ENCODE measurements at places on chromosomes 3 and 15.

- DNase-seq: peak; percentile 99
These were observed 1.0 kb upstream of the ZNF620 start for GRCh38 chr3:40504636-40505430.

DNA sequence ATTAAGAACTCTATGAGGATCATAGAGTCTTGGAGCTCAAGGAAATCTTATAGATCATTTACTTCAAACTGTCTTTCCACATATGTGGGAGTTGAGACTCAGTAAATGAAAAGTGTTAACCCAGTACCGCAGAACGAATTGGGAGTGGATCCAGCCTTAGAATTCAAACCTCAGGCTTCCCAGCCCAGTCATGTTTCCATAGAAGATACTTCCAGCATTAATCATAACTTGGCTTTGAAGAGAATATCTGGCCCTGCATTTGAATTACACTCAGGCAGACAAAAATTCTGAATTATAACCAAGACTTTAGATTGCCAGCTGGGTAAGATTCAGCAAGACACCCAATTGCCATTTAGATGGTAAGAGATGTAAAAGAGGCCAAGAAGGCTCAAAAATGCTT lies 972.0 kb downstream of the TUSC7 start:
- DNase-seq: no peak

GRCh38 chr3:111319598-111319997 lies 222.4 kb upstream of the CD96 start:
- no peak for DNase-seq

DNA sequence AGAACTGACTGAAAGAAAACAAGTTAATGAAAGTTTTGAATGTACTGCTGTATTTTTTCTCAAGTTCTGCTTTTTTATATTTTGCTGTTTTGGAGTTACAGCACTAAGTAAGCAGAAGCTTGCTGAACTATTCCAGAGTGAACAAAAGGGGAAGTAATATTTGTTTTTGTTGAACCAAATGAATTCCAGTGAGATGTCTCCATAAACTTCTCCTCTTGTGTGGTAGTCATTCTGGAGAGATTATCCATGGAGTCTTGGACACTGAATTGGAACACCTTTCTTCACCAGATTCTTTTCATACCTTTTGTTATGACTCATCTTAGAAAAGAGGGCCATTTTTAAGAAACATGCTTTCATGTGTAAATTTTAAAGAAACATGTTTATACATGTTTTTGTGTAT lies 8.8 kb downstream of the ANKUB1 start:
- peak; percentile 59 for DNase-seq

GRCh38 chr3:176513604-176514003 lies 683.7 kb downstream of the TBL1XR1 start:
- no peak for DNase-seq

GRCh38 chr15:57255751-57256341 lies 120.5 kb upstream of the CGNL1 start:
- no peak for DNase-seq

DNA sequence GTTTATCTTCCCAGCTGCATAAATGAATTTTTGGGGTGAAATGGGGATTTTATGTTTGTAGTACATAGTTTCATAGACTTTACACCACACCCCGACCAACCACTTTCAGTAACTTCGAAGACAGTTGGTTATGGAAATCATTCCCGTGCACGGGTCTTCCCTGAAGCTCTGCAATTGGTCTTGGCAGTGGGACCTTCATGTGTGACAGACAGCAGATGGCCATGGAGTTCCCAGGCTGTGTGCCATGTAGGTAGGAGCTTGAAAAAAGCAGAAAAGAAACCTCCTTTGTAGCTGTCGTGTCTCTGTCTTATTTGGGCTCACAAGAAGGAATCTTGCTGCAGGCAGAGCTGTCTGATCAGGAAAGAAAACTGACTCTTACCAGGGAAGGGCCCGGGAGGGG lies 25.9 kb downstream of the EXOG start:
- no peak for DNase-seq

DNA sequence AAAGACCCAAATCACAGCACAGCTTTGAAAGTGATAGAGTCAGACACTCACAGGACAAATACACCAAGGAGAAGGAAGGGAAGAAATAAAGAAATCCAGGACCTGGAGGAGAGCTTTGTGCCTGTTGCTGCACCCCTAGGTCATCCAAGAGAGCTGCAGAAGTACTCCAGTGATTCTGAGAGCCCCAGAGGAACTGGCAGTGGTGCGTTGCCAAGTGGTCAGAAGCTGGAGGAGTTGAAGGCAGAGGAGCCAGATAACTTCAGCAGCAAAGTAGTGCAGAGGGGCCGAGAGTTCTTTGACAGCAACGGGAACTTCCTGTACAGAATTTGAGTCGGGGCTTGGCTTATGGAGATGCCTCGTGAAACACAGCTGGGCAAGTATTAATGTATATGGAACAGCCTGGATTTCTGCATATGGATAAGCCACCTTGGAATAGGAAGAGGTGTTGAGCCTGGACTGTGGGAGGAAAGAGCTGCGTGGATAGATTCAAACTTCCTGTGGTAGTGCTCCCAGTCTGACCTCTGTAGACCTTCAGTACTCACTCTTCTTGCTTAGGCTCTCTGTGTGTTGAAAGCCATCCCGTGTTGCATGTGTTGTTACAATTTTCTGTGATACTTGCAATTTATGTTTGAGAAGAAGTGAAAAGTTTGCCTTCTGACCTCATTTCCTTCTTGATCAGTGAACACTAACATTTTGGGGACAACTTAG lies 6.1 kb downstream of the NGRN start:
- no peak for DNase-seq

DNA sequence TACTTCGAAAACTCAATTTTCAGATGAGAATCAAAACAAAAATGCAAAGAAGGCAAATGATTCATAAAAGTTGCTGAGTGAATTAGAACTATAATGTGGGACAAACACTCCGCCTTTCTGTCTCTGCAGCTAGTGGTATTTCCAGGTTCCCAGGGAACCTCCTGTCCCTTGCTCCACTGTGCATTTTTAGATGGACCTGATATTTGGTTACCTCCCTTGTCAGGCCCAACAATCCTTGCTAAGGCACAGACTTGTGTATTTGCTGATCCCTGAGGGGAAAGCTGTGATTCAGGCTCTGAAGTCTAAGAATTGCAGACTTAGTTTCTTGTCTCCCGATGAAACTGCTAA lies 162.7 kb downstream of the LPP start:
- no peak for DNase-seq

- DNase-seq: no peak
These were observed 11.8 kb upstream of the MYO1E start for GRCh38 chr15:59384507-59384906.

DNA sequence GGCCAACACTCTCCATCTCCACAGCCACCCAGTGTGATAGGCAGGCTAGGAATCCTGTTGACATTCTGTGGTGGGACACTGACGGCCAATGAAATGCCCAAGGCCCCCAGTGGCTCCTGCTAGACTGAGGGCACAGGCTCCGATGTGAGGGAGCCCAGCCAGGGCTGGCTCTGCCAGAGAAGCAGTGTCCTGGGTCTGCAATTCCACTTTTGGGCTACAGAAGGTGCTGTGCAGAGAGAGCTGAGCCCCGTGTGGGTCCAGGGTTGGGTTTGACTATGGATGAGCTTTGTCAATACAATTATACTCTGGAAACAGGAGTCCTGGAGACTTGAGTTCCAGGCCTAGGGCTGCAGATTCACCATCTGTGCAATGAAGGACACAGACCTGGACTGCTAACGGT lies 55.7 kb upstream of the TMEM115 start:
- no peak for DNase-seq

GRCh38 chr3:96017556-96017955 lies 796.8 kb upstream of the EPHA6 start:
- DNase-seq: no peak

DNA sequence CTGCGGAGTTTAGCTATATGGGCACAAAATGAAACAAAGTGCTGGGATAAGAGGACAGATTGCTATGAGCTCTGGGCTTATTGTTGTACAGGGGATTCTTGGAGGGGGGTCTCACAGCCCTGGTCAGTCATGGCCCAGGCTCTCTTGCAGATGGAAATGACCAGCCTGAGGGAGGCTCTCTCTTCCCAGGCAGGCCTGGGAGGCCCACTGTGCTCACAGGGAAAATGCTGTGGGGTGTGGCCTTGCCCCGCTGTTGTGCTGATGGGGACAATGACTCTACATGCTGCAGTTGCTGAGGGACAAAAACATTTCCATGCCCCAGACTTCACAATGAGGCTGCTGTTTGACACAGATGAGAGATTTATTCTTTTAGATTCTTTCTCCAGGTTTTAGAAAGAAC lies 202.2 kb downstream of the KLF13 start:
- no peak for DNase-seq

DNA sequence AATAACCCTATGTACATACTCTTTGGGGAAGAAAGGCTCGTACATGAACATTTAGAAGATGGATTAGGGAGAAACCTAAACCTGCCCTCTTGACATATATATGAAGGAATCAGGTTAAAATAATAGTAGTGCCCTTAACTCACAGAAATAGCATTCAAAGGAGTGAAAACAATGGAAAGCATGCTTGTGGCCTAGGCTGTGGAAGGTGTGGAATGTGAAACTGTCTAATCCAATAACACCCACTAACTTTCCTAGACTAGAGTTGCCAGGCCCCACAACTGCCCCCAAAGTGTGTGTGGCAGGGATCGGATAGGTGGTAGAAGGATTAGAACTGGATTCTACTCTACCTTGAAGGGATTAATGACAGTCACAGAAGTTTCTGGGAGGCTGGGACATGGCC lies 317.4 kb upstream of the LRRFIP2 start:
- no peak for DNase-seq

- DNase-seq: no peak
These were observed 12.0 kb upstream of the SHC4 start for GRCh38 chr15:48975472-48976419.

- DNase-seq: no peak
These were observed 42.1 kb upstream of the TSPAN3 start for GRCh38 chr15:77112838-77113504.

DNA sequence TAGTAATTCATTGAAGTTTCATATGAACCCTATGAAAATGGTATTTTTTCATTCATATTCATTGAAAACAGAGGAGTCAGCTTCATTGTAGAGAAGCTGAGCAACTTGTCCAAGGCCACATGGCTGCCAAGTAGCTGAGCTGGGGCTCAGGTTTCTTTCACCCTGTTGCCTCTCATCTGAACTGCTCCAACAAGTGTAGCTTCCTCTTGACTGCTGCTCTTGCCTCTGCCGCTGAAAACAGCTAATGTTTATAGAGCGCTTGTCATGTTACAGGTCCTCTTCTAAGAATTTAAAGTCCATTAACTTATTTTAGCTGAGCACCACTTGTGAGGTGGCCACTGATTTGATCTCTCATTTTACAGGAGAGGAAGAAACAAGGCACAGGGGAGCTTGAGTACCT lies 81.1 kb downstream of the PDCD6IP start:
- DNase-seq: no peak

- no peak for DNase-seq
These were observed 192.8 kb upstream of the TBC1D5 start for GRCh38 chr3:17935222-17935621.

DNA sequence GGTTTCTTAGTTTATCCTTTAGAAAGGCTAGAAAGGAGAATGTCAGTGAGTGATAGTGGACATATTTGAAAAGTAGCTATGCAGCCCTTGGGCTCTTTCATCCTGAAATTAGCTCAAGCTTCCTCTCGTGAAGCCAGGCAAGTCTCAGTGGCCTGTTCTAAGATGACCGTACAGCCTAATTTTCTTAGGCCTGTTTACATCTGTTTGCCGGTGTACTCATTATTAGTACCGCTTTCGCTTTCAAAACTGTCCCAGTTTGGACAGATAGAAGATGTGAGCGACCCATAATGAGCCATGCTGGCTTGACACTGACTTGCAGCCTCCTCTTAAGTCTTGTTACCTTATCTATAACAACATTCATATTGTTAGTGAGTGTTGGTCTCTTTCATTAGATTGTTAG lies 5.7 kb upstream of the ARL14 start:
- no peak for DNase-seq

DNA sequence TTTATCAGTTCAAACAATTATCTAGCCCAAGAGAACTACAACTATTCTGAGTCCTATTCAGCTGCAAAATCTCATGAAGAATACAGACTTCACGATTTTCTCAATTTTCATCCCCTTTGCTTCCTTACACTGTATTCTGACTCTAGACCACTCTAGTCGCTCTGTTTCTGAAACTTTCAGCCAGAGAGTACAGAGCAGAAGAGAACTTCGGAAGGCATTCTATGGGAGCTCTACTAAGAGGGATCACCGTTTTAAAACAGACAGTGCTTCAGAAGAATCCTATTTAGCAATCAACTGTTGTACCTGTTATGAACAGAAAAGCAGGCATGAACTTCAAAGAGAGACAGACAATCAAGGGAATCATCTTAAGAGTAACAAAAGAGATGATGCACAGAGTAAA lies 419.4 kb downstream of the SHQ1 start:
- DNase-seq: no peak

- DNase-seq: no peak
These were observed 86.4 kb upstream of the RORA start for GRCh38 chr15:61315471-61315870.

- no peak for DNase-seq
These were observed 13.9 kb downstream of the MAPKAPK3 start for GRCh38 chr3:50630877-50631276.

- no peak for DNase-seq
These were observed 92.1 kb upstream of the TSPAN3 start for GRCh38 chr15:77162872-77163633.

GRCh38 chr3:30604558-30604957 lies 1.8 kb upstream of the TGFBR2 start:
- DNase-seq: no peak

DNA sequence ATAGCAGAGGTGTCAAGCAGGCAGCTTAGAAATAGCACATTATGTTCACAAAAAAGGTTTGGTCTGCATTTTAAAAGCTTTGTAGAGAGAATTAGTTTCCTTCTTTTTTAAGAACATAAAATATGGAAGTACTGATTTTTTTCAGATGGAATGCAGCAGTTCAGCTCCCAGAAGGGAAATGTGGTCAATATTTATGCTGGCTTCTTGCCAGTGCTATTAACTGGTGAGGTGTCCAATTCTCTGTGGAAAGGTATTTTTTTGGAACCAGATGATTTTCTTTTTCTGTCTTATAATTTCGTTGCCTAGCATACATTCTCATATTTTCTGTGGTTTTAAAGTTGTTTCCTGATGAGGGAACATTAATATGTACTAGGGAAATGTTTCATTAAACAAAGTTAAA lies 211.4 kb upstream of the ZNF385D start:
- no peak for DNase-seq

- DNase-seq: no peak
These were observed 8.6 kb downstream of the ALS2CL start for GRCh38 chr3:46684891-46685290.

GRCh38 chr3:17070161-17070959 lies 185.6 kb downstream of the PLCL2 start:
- no peak for DNase-seq

DNA sequence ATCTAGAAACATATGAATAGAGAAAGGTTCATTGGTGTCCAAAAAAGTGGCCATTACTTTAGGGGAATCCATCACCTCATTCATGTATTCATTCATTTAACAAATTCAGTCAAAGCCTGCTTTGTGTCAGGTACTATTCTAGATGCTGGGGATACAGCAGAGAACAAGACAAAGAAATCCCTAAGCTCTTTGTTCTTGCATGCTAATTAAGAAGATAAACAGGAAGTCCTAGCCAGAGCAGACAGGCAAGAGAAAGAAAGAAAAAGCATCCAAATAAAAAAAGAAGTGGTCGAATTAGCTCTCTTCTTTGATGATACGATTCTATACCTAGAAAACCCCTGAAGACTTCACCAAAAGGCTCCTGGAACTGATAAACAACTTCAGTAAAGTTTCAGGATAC lies 12.4 kb upstream of the ZMAT3 start:
- DNase-seq: no peak

- DNase-seq: no peak
These were observed 24.8 kb downstream of the GABRR3 start for GRCh38 chr3:98010194-98010882.

Data from AG04449 (cell line).